ENCODE measurements at places on chromosomes 1 and 21. TPM values are rescaled to one million over a fixed set of nuclear protein-coding genes. Genes with fewer than 3 reads are reported as not detected.

Gene PRAMEF18
- not detected for total RNA-seq

Gene PIP5K1A
- total RNA-seq, result 144 TPM

Gene FOXD3
- total RNA-seq, result 0.49 TPM

Gene USP24
- 68.2 TPM for total RNA-seq

Gene LORICRIN
- total RNA-seq, result not detected

Gene SPATA21
- total RNA-seq, result 0.27 TPM

Gene VSIG8
- total RNA-seq, result not detected

Gene LMX1A
- 0.13 TPM for total RNA-seq

Gene KCNQ4
- total RNA-seq, result 0.22 TPM

Gene DMBX1
- total RNA-seq, result 16.6 TPM

Gene OXCT2
- 1.2 TPM for total RNA-seq

Gene FBLIM1
- total RNA-seq, result 58.4 TPM

Gene CCDC17
- total RNA-seq, result 2.5 TPM

Gene C1orf141
- not detected for total RNA-seq

Gene FALEC
- not detected for total RNA-seq

Gene UBE2U
- not detected for total RNA-seq

Gene RGS1
- not detected for total RNA-seq

Gene PAPPA2
- total RNA-seq, result 0.86 TPM

Gene TSACC
- not detected for total RNA-seq

Gene DNAJC6
- 14.0 TPM for total RNA-seq

Gene OR10K1
- total RNA-seq, result not detected

Gene S100A5
- total RNA-seq, result not detected

Gene SELENBP1
- 35.4 TPM for total RNA-seq

Gene CCDC28B
- 8.5 TPM for total RNA-seq

Gene ABCA4
- 1.6 TPM for total RNA-seq

Gene SPTA1
- total RNA-seq, result not detected

Gene SH2D1B
- not detected for total RNA-seq

Gene GJA4
- total RNA-seq, result 9.0 TPM

Gene OR2L5
- total RNA-seq, result not detected

Gene HCN3
- total RNA-seq, result 9.8 TPM

Gene CNTN2
- 0.18 TPM for total RNA-seq

Gene CLCNKB
- total RNA-seq, result 5.7 TPM

Gene CR1L
- total RNA-seq, result 1.9 TPM

Gene PCBP3
- 3.3 TPM for total RNA-seq

Gene CELA3B
- total RNA-seq, result not detected

Gene C1orf53
- 1.7 TPM for total RNA-seq

Gene CD164L2
- 13.2 TPM for total RNA-seq

Gene S100A3
- total RNA-seq, result not detected

Gene PLPPR4
- not detected for total RNA-seq

Gene PTPRU
- total RNA-seq, result 73.1 TPM

Gene SLC9C2
- total RNA-seq, result 0.54 TPM

Gene FCAMR
- not detected for total RNA-seq

Gene GJA9
- total RNA-seq, result not detected

Gene GJA8
- not detected for total RNA-seq

Gene FUCA1
- 14.0 TPM for total RNA-seq

Gene FAM72A
- total RNA-seq, result 15.8 TPM

Gene ASAP3
- 64.9 TPM for total RNA-seq

Gene YBEY
- 23.3 TPM for total RNA-seq

Gene PRAMEF13
- not detected for total RNA-seq

Gene LSS
- 85.2 TPM for total RNA-seq

Gene F13B
- not detected for total RNA-seq

Gene TCHHL1
- not detected for total RNA-seq

Gene LRRC38
- 0.43 TPM for total RNA-seq

Gene KLF17
- not detected for total RNA-seq

Gene EPS8L3
- total RNA-seq, result not detected

Gene ANGPTL3
- total RNA-seq, result not detected

Gene NVL
- 42.4 TPM for total RNA-seq

Gene INSRR
- 0.17 TPM for total RNA-seq
